ENCODE measurements at places on chromosomes 12 and 14. TPM values are rescaled to one million over a fixed set of nuclear protein-coding genes. Genes with fewer than 3 reads are reported as not detected.

The NKX2-8 gene
- not detected for total RNA-seq

The HECTD4 gene
- total RNA-seq = 4.8 TPM

The GPR162 gene
- total RNA-seq = 8.7 TPM

The STXBP6 gene
- total RNA-seq = 16.0 TPM

The LRP1-AS gene
- total RNA-seq = not detected

The KRT85 gene
- not detected for total RNA-seq

The EFS gene
- total RNA-seq = not detected

The NPAS3 gene
- total RNA-seq = 0.18 TPM

GRCh38 chr12:49511410-49511809 lies 27.4 kb upstream of the KCNH3 start:
- DNase-seq = no peak

DNA sequence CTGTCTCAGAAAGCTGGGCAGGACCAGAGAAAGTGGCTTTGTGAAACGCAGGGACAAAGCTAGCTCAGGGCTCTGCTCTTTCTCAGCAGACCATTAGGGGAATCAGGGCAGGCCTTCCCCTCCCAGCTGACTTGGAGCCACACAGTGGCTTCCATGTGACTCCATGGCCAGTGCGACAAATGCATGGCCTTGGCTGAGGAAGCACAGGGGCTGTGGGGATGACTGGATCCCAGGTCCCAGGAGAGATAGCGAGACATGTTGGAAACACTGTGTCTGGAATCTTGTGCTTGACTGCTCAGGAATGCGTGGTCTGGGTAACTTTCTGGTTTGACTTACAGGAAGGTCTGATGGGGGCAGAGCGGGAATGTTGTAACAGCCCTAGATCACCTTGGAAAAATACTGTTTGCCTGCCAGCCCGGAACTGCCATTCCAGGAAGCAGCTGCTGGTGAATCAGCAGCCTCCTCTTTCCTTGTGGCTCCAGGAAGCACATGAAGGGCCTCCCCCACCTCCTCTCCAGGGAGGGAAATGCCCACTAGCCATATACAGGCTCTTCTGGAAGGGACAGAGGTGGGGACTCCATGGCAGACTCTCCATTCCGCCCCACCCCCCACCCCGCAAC lies 133.5 kb upstream of the HIF1A start:
- peak; percentile 100 for DNase-seq

GRCh38 chr14:105102361-105102870 lies 37.2 kb upstream of the GPR132 start:
- DNase-seq = no peak

GRCh38 chr12:29608581-29608980 lies 111.1 kb upstream of the OVCH1 start:
- DNase-seq = no peak

DNA sequence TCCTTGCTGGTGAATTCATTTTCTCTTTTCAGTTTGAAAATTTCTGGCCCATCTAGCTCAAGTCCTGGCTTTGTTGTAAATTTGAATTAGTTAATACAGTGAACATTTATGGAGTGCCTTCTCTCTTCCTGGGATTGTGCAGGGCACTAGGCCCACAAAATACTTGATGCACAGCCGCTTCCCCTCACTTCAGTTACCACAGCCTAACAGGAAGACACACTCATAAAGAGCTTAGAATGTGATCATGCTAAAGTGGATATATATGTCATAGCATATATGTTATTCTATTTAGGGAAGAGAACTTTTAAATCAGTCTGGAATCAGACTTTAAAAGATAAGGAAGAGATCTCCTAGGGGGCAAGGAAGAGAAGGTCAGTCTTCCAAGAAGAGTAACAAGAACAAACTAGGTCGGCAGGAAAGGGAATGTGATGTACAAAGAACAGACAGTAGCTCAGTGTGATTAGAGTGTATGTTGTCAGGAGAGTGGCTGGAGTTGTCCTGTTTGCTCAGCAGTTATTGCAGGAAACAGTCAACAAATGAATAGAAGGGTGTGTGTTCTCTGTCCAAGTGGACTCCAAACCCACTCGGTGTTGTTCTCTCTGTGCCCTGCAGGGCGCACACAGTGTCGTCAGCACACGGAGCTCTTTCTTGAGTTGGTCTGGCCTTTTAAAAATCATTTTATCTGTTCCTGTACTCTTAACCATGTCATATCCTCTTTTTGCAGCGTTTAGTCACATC lies 74.4 kb downstream of the DAAM1 start:
- no peak for DNase-seq

- no peak for DNase-seq
These were observed 17.8 kb upstream of the OXA1L start for GRCh38 chr14:22748631-22749068.

DNA sequence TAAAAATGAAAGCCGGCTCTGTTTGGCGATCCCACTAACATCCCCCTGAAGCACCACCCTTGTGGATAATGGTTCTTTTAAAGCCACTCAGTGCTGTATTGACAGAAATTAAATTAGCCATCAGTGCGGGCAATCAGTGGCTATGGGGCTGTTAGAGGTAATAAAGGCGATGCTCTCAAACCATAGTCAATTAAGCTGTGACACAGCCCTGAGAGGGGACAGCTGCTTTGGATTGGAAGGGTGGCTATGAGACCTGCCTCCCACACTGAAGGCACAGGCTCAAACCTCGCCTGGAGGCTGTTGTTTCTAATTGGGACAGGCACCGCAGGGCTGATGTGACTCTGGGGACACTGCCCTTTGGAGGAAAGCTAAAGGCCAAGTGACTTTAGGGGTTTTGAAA lies 562.2 kb downstream of the VRK1 start:
- no peak for DNase-seq

- no peak for DNase-seq
These were observed 156.4 kb downstream of the NEDD1 start for GRCh38 chr12:97063292-97063935.

GRCh38 chr14:101893759-101894158 lies 70.6 kb upstream of the DYNC1H1 start:
- no peak for DNase-seq

- DNase-seq = no peak
These were observed 84.6 kb upstream of the PTGDR start for GRCh38 chr14:52182853-52183252.

GRCh38 chr14:32727832-32728231 lies 210.8 kb upstream of the NPAS3 start:
- DNase-seq = no peak
